ENCODE measurements at places on chromosomes 1 and 21.

- DNase-seq, result no peak
Measured at GRCh38 chr1:184693011-184693410, 61.6 kb downstream of the EDEM3 start.

DNA sequence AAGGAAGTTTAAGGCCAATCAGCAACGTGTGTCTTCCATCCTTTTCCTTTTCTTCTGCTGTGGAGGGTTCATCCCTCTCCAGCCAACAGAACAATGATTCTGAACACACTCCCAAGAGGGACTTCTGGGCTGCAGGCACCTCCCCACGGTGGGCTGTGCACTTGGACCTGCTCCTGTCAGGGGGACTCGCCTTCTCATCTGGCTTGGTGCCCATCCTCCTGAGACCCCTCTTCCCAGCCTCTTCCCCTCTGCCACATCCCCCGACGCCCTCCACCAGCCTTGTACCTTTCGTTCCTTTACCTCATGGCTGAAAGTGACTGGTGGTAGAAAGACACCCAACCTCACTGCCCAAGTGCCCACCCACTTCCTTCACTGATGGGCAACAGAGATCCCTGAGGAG is 26.0 kb upstream of the SLAMF9 start:
- DNase-seq, result no peak

DNA sequence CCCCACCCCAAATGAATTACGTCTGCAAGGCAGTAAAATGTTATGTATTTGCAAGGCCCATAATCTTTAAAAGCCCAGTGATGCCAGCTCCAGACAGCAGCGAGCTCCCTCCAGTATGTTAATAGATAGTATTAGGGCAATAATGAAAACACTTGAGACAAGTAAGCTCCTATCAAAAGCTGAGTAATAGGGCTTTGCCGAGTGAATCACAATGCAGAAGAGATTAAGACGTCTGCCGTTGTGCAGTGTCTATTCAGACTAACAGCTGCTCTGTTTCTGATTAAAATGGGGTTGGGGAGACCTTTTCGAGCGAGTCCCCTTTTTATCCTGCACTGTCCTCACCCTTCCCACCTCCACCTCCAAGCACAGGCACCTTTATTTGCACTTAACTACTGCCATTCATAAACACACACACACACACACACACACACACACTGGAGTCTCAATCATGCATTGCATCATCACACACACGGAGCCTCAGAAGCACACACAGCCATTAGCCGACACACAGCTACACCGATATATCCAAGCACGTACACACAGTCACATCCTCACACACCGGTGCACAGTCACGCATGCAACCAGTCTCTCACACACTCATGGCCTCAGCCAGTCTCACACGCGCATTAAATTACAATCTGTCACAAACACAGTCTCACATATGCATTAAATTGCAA is 46.0 kb upstream of the FOXO6 start:
- DNase-seq, result no peak

- DNase-seq, result no peak
Measured at GRCh38 chr1:70487910-70488665, 77.0 kb downstream of the CTH start.

DNA sequence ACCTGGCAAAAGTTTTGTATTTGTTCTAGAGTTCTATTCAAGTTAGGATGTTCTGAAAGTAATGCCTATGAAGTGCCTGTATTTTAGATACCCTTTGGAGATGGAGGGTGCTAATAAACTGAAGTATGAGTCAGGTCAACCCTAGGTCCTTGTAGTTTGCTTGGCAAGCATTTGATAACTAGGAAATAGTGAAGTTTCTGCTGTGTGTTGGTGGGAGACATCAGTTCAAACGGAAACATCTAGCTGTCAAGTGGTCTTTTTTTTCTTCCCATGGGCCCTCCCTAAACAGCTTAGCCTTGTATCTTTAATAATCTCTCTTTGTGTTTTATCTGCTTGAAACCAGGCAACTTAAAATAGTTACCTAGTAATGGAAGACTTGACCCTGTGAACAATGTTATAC is 4.5 kb downstream of the MRPS6 start:
- no peak for DNase-seq

GRCh38 chr1:234724516-234725176 is 114.7 kb upstream of the IRF2BP2 start:
- no peak for DNase-seq

- DNase-seq, result no peak
Measured at GRCh38 chr1:115317101-115318012, 20.7 kb downstream of the NGF start.

GRCh38 chr1:233368106-233368788 is 40.7 kb downstream of the MAP3K21 start:
- DNase-seq, result peak; percentile 5
